IPS DF 6.9 (cell line): ENCODE measurements at places on chromosomes 13 and 19.

- DNase-seq: no peak
These were observed 138.0 kb downstream of the LMO7 start for GRCh38 chr13:75774176-75774575.

DNA sequence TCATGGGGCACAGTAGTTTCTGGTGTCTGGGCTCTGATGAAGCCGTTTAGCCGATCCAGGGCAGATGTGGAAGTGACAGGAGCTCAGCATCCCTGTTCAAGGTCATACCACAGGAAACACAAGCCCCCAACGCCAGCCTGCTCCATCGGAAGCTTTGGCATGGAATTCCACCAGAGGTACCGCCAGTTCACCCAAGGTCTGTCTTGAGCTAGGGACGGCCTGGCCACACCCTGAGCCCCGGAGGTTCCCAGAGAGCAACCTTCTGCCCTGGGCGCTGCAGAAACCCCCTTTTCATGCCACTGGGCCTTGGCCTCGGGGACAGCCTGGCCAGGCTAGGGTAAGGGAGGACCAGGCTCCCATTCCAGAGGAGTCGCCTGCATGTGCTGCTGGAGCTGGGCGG lies 39.4 kb upstream of the TPM4 start:
- DNase-seq: no peak

- DNase-seq: no peak
These were observed 16.5 kb upstream of the FOSB start for GRCh38 chr19:45451131-45451849.

DNA sequence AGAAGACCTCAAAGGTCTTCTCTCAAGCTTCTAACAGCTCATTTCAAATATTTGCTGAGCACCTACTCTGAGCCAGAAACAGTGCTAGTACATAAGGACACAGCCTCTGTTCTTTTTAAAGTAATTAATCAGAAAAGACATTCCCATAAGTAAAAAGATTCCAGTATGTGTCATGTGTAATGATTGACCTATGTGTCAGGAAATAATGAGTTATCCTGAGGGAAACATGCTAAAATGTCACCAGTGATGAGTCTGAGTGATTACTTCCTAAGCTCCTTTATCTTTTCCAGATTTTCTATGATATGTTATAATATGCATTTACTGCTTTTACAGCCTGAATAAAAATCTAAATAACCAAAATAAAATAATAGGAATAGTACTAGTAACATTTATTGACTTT lies 107.6 kb downstream of the SLC25A15 start:
- DNase-seq: no peak

GRCh38 chr19:33671211-33671610 lies 49.5 kb downstream of the CHST8 start:
- no peak for DNase-seq

DNA sequence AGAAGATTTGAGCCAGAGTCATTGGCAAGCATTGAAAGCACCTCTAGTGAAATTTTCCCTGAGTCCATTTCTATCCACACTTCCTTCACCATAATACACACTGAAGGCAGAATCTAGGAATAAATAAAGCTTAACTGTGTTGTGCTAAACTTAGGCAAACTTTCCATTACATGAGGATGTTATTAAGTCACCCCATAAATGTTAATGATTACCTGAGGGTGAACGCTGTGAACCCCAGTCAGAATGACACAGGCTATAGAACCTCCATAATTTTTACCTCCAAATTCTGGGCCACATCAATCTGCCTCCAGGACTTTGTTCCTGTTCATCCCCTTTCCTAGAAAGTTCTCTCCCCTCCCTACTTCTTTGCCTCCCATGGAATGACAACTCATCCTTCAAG lies 71.0 kb downstream of the RAP2A start:
- no peak for DNase-seq

DNA sequence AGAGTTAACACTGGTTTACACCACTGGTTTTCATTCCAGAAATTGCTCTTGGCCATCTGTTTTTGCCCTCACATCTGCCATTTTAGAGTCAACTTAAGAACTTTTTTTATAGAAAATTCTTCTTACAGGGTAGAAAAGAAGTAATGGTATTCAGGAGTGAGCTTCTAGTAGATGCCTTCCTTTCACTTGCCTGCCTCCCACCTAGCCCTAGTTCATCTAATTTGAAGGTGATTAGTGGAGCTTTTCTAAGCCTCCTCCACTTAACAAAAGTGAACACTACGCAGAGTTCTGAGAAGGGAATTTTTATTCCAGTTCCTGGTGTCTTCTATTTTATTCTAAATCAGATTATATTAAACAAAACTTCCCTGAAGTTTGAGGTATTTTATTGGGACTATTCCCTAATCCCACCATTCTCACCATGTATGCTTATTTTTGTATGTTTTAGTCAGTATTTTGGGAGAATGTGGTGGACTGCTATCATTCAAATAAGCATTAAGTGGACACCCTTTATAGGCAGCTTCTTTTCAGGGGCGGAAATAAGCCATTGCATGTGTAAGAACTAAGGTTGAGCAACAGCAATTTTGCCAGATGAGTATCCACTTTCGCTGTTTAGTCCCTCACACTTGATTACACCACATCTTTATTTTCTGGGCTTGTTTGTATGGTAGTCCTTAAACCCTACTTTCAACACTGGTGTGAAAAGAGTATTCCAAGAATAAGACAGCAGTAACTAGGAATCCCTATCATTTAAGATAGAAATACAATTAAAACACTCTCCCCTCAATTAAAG lies 156.9 kb downstream of the ENOX1 start:
- DNase-seq: no peak

DNA sequence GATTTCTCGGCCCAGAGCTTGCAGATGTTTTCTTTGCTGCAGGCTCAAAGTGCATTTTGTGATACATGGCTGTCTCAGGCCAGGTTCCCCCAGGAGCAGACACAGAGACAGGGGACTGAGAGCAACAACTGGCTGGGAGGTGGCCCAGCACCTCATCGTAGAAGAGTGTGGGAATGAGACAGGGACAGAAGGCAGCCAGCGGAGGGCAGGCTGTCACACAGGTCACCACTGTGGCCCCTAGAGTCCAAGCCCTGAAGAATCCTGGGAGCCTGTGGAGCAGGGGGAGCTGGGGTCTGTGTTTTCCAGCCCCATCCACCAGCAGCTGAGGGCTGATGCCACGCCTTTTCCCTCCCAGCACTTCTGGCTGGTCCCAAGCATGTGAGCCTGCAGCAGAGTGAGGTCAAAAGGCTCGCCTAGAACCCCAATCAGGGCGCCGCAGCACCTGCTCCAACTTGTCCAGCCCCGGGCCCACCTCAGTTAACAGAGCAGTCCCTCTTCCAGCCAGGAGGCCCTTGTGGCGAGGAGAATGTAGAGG lies 723.8 kb downstream of the UQCRFS1 start:
- no peak for DNase-seq

GRCh38 chr19:38559428-38560401 lies 58.0 kb downstream of the MAP4K1 start:
- no peak for DNase-seq

GRCh38 chr19:16575282-16575681 lies 3.1 kb upstream of the SLC35E1 start:
- no peak for DNase-seq

DNA sequence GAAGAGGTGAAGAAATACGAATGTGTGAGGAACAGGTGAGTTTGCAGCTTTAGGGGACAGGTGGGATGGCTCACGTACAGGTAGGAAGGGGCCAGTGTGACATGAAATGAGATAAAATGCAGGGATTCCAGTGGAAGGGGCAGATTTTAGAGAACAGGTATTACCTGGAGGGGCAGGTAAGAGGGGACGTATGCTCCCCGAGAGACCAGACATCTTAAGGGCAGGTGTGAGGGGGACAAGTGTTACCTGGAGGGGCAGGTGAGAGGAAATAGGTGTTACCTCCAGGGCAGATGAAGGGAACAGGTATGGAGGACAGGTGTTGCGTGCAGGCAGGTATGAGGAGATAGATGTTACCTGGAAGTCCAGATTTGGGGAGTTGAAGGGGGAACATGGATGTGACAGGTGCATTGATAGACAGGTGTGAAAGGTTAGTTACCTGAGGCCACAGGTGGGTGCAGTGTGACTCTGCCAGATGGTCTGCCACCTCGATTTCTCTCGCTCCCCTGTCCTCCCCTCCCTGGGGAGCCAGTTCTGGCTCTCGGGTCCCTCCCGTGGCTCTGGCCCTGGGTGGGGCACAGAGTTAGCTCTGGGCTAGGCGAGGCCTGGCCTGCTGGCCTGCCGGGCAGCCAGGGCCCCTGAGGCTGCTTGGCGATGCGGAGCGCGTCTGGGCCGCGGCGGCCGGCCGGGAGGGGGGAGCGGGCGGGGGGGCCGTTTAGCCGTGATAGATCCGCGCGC lies 2.1 kb downstream of the ERFL start:
- no peak for DNase-seq

DNA sequence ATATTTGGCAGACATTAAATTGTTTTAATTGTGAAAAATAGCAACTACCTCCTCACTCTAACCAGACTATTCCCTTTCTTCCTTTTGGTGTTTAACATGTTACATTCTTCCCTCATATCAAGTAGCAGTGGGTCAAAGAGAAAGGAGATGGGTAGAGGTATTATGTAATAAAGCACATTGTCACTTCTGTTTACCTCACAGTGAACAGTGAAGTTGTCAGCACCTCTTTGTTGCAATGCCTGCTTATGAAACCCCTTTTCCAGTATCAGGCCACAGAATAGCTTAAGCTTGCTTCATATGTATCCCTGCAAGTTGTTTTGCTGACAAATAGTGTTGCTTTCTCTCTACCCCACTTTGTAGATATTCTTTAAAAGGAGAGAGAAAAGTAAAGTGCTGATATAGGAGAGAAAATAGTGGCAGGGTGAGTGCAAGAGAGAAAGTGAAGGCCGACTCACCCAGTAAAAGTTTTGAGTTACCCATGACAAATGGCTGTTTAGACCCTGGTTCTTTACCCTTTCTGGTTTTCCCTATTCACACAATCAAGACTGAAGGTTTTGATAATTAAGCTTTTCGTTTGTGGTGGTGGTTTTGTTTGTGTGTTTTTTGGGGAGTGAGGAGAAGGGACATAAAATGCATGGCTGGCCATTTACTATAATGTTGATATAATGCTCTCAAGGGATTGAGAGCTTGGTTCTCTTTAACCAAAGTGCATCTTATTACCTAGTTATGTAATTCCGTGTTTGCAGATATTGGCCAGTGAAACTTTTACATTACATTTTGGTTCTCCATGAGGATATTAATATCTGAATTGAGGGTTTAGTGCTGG lies 3.7 kb downstream of the ITM2B start:
- no peak for DNase-seq

DNA sequence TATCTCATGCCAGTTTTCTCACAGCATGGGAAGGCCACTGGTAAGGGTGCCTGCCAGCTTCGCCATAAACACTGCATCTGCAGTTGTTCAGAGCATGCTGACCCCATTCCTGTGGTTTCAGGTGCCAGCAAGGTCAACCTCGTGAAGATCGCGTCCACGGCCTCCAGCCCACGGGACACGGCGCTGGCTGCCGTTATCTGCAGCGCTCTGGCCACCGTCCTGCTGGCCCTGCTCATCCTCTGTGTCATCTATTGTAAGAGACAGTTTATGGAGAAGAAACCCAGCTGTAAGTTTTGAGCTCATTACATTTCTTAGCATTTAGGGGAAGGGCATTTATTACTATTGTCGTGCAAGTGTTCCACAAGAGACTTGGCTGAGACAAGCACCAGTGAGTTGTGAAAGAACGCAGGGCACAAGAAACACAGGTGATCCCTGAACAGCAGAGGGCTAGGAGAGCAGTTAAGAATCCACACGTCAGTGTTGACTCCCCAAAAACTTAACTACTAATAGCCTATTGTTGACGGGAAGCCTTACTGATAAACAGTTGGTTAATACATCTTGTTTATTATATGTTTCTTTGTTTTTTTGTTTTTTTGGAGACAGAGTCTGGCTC lies 88.8 kb downstream of the TNFRSF19 start:
- no peak for DNase-seq

DNA sequence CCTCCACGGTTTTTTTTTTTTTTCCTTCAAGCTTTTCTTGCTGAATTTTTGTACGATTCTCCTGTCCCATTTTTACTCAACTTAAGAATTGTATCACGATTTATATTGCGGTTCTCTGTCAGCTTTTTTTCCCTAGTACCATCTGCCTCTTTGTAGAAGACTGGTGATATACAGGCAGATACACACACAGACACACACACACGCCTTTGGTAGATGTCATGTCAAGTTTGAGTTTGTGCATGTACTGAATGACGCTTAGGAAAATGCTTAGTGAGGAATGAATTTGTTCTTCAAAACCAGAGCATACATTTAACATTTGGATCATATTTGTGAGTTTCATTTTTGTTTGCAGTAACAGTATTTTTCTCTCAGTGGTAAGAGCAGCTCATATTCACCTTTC lies 82.0 kb upstream of the MBNL2 start:
- DNase-seq: no peak

- DNase-seq: no peak
These were observed 4.0 kb upstream of the MCF2L start for GRCh38 chr13:112964971-112965492.

DNA sequence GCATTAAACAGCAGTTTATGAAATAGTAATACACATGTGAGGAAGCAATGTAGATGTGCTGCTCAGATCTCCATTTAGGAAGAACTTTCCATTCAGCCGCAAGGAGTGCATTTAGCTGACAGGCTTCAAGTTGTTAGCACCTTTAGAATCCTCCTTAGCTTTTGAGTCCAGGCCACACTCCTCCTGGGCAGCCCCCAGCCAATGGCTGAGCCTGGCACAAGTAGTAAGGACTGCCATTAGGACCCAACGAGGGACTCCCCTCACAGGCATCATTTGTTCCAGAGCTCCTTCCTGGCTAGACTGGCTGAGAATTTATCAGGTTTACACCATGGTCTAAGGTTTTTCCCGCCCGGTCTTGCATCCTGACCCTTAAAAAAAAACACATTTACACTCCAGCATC lies 201.4 kb downstream of the DIAPH3 start:
- no peak for DNase-seq

- no peak for DNase-seq
These were observed 1.6 kb downstream of the BRSK1 start for GRCh38 chr19:55285229-55285890.

- DNase-seq: no peak
These were observed 2.2 kb downstream of the FCER2 start for GRCh38 chr19:7699417-7700401.

- DNase-seq: no peak
These were observed 3.0 kb upstream of the C19orf81 start for GRCh38 chr19:50646074-50646807.

GRCh38 chr13:40789275-40790153 lies at the start of gene SLC25A15:
Gene SLC25A15, plus strand, starts transcription at chr13:40789611. Its CDS starts 3,616 bp downstream, at chr13:40793227.
- no peak for DNase-seq

GRCh38 chr19:34767951-34768350 lies 5.1 kb downstream of the ZNF599 start:
- DNase-seq: no peak

GRCh38 chr13:111855786-111856185 lies 211.2 kb upstream of the SOX1 start:
- no peak for DNase-seq
